NT2/D1 (cell line): ENCODE measurements at places on chromosomes 1 and 21.

- DNase-seq: no peak
Measured at GRCh38 chr1:242425232-242425631, 99.3 kb downstream of the PLD5 start.

DNA sequence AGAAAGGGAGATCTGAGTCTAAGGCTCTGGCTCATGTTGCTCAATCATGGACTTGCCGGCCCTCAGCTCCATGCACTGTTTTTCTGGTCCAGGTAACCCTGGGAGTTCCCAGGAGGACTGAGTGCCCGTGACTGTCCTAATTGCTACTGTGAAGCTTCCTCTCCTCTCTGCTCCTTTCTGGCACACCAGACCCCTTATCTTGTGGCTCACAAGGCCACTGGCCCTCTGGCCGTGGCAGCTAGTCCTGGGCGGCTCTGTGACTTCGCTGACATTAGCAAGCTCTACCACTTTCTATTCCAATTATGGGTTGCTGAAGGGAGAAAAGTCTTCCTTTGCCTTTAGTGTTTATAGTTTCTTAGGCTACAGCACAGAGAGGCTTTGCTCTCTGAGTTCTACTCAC is 380.2 kb downstream of the RWDD3 start:
- DNase-seq: no peak

GRCh38 chr1:232558954-232559353 is 71.0 kb downstream of the SIPA1L2 start:
- peak; percentile 75 for DNase-seq

- no peak for DNase-seq
Measured at GRCh38 chr1:21331752-21332478, 41.7 kb upstream of the ECE1 start.
